Activated CD4-positive, CD25-positive, alpha-beta regulatory T cell treated with anti-CD3 and anti-CD28 coated beads, Interleukin-2, amount 50 U/mL, for 16 hours (primary cell): ENCODE measurements at places on chromosomes 16 and 17.

DNA sequence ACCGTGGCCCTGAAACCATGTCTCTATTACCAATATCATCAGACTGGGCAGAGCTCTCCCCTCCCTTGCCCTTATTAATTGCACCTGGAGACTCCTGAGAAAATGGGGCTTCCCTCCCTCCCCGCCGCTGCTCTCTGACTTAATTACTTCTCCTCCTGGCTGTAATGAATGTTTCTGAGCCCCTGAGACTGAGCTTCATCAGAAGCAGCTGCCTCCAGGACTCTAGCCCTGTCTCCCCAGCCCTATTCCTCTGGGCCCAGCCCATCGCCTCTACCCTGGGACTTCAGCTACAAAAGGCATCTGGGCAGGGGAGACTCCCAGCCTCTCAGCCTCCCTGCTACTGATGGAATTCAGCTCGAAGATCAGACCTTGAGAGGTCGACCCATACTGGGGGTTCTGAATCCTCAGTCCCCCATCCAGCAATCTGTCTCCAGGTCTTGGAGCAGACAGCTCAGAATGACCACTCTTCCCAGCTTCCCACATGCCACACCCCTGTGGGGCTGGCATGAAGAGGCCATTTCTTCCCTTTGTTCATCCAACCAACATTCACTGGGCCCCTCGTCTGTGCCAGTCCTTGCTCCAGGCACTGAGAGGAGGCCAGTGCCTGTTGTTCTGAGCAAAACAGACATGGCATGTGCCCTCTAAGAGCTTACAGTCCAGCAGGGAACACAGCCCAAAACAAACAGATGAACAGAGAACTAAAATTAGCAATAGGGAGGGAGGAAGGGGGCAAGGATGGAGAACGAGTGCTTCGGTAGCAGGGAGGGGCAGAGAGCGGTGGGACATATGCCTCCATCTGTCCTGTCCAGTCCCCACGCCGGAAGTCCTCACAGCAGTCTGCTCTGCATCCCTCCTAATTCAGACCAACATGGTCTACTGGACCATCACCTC lies 17.0 kb upstream of the NAGS start:
- no peak for DNase-seq

- DNase-seq: no peak
Measured at GRCh38 chr16:71249399-71249798, 18.9 kb upstream of the HYDIN start.

DNA sequence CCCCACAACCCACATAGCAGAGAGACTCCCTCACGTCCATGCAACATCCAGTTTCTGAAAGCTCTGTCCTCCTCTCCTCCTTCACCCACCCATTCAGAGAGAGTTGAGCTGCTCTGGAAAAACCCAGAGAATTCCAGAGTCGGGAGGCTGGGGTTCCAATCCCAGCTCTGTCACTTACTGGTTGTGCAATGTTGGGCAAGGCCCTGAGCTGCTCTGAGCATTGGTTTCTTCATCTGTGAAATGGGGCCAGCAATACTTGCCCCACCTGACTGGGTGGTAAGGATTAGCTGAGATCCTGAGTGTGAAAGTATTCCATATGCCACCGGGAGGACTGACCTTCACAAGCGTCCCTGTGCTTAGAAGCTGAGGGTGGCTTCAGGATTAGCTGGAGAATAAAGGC lies 12.2 kb upstream of the DLX4 start:
- no peak for DNase-seq

DNA sequence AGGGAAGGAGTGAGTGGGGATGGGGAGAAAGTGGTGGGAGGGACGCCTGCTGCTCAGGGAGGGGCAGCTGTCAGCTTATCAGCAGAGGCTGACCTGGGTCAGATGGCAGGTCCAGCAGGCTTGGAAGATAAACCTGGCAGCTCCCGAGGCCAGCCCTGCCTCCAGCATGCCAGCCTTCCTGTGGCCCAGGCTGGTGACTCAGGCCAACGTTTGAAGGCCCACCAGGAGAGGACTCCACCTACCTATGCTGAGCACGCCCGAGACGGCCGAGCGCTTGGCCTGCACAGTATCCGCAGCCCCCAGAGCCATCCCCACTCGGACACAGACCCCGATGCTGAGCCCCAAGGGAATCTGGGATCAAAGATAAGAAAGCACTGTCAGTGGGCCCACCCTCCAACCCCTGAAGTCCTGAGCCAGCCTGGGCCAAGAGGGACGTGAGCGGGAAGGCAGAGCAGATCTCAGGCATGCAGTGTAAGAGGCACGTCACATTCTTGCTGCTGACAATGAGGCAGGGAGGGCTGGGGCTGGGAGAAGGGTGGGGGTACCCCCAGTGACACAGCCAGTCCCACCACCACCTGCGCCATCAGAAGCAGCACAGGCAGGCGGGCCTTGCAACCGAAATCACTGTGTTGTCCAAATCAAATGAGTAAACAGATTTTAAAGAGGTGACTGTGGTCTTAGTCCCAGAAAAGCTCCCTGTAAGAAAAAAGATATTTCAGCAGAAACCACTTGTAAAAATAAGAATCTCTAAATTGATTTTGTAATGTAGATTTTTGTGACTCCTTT lies 12.4 kb downstream of the SLC47A2 start:
- DNase-seq: no peak

GRCh38 chr16:54652201-54652770 lies 278.4 kb upstream of the IRX5 start:
- no peak for DNase-seq

DNA sequence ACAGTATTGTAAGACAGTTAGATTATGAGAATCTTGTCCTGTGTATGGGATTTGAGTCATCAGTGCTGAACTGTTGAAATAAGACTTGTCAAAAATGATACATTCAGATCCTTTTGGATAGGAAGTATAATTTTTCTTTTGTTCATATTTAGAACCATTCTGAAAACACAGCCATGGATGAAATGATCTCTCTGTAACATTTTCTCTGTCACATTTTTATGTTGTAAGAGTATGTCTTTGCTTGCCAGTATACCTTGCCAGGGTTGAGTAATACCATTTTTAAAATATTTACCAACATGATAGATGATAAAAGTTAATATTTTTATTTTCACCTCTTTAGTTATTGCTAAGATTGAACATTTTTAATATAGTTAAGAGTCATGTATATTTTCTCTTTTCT lies 45.0 kb downstream of the NSRP1 start:
- DNase-seq: no peak

DNA sequence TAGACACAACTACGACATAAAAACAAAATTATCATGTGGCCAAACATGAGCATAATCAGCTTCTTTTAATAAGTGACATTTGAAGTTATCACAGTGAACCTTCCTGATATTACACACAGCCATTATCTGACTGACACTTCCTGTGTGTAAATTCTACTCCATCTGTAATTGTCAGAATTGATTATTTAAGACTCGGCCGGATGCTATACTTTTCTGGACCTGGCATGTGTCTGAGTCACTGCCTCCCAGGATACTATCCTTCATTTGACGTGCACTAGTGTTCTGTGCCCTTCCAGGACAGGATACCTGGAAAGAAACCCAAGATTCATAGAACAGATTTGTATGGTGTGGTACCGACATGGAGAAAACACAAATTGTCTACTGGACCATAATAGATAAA lies 242.0 kb downstream of the HS3ST3A1 start:
- DNase-seq: no peak

DNA sequence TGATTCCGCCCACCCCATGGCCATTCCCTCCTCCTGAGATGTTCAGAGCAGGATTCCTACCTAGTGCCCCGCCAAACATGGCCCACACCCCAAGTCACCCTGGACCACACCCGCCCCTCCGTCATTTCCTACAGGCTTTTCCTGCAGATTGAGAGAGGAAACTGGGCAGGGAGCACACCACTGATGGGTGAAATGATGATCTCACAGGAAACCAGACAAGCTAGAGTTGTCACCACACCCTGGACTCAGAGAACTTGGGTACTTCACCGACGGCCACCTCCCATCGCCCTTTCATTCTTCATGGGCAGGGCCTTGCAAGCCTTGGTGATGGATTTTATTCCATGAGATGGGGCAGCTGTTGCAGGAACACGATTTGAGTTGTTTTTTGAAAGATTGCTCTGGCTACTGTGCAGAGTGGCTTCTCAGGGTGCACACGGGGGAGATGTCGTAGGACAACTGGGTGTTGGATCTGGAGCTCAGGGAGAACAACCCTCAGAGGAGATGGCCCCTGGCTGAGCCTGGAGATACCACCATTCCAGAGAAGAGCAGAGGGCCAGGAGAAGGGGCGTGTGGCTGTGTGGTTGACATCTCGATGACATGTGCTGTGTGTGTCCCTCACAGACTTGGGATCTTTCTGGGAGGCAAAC lies 7.4 kb upstream of the B9D1 start:
- no peak for DNase-seq

DNA sequence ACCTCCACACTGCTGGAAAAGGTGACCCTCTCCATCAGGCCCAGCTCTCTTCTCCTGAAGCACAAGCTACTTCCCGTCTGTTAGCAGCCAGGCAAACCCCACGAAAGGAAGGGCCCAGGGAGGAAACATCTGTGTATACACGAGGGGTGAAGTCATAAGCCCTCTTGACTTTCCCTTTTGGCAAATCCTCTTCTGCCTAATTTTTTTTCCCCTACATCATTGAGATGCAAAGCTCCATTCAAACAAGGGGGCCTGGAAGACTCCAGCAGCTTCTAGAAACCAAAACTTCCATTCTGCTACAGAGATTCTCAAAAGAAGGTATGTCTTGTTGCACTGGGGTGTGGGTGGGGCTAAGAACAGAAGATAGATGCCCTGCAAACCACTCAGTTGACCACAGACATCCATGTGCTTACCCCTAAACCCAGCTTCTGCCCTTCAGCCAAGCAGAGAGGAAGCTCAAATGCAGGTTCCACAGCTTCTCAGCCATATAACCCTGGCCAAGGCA lies 145.6 kb upstream of the RCVRN start:
- no peak for DNase-seq
